ENCODE measurements at places on chromosomes 7 and 10.

DNA sequence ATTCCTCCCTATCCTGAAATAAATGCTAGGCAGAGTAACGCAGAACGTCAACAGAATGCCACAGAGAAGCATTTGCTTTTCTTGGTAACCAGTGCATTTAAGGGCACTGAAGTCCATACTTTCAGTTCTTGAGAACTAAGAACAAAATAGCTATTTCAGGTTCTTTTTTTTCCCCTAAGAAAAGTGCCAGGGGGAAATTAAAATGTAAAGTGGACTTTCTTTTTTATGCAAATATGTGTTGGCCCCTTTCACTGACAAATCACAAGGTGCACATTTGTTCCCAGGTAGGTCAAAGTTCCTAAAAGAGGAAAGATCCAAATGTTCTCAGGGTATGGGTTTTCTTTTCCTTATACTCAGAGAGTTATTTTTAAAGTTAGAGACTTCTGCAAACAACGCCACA is 151.5 kb downstream of the HPSE2 start:
- no peak for DNase-seq

DNA sequence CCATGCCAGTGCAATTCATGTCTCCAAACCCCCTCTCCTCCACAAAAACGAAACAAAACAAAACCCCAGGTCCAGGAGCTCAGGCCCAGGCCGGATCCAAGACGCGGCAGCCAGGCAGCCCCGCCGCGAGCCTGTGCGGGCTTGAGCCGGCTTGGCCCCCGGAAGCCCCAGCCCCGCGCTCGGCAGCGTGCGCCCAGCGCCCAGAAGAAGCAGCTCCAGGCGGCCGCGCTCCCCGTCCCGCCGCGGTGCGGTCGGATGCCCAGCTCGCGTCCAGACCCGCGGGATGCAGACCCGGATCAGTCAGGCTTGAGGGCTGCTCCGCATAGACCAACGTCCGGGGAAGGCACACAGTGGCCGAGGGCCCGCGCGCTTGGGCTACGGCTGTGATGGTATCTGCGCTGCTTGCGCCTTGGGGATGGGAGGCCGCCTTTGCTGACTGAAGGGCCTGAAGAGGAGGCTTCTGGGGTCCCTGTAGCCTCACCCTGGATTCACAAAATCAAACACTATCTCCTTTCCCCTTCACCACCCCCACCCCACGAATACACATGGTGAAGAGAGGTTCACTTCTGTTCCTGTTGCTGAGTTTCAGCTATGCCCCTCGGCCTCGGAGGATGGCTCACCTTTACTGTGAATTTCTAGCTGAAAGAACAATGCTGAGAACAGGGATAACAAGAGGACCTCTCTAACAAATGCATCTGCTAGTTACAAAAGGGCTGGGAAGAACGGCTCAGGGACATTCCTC is 79.9 kb upstream of the EN2 start:
- no peak for DNase-seq

GRCh38 chr10:132111121-132111731 is 45.5 kb downstream of the JAKMIP3 start:
- DNase-seq: no peak

GRCh38 chr7:139232377-139232717 is 1.3 kb downstream of the UBN2 start:
- DNase-seq: peak; percentile 19

- no peak for DNase-seq
Measured at GRCh38 chr10:32000937-32001336, 55.3 kb downstream of the KIF5B start.

- no peak for DNase-seq
Measured at GRCh38 chr10:49039409-49039808, 75.9 kb downstream of the VSTM4 start.

DNA sequence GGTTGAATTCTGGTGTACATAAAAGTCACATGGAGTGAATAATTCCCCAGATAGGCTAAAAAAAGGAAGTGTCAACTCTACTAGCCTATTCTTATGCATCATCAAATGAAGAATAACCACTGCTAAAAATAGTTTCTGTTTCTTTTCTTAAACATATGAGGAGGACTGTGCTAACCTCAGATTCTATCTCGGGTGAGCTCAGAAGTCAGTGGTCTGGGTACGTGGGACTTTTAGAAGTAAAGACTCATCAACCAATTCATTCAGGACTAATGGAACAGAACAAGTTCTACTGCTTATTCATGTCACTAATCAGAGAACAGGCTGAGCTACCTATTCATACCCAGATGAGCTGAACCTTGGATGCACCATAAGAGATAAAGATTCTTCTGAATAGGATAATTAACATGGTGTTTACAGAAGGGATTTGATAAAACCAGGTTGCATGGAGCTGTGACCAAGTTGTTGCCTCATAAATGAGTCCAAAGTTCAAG is 9.5 kb upstream of the ASAH2 start:
- no peak for DNase-seq

GRCh38 chr7:38372290-38372689 is 98.9 kb upstream of the TARP start:
- no peak for DNase-seq

DNA sequence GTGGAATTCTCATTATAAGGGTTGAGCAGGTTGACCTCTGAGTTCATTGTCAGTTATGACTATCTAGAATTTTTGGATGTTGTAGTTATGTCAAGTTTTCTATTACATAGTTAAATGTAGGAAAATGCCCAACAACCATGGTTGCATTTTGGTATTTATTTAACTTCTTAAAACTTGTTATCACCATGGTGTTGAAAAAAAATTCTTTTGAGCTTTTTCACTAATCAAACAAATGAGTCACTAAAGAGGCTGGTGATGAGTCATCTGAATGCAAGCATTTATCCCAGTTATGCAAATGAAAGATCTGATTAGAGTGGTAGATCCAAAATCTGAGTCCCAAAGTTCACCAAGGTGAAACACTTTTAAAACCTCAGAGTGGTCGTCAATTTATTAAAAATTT is 624.7 kb upstream of the IGFBP3 start:
- no peak for DNase-seq

DNA sequence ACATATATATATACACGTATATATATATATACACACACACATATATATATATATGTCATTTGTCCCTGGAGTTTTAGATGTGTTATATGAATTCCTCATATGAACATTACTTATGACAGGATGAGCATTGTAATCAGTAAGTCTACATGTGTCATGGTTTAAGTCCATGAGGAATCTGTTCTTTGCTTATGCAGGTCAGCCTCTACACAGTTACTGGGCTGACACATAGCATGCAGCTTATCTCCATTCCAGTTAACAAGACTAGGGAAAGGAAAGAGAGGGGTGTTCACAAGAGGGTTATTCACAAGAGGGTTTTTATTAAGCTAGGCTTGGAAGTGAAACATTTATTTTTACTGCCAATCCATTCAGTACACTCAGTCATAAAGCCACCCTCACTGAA is 226.7 kb downstream of the SNX13 start:
- DNase-seq: no peak

DNA sequence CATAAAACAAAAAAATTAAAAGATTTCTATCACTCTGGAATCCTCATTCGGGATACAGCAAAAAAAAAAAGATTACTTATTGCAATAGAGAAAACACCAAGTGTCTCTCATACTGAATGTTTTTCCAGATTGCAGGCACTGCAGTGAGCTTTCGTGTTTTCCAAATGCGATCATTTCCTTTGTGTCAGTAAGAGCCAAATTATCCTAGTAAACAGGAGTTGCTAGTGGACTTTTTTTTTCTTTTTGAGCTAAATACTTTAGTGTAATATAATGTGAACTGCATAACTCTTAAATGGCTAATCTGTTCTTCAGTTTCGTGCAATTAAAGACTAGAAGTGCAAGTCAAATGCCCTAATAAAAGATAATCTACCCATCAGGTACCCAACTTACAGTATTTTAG is 44.4 kb upstream of the TOMM7 start:
- DNase-seq: no peak

- no peak for DNase-seq
Measured at GRCh38 chr7:23712368-23713284, 2.6 kb downstream of the STK31 start.

- DNase-seq: no peak
Measured at GRCh38 chr7:67313213-67313612, 316.6 kb downstream of the TYW1 start.

DNA sequence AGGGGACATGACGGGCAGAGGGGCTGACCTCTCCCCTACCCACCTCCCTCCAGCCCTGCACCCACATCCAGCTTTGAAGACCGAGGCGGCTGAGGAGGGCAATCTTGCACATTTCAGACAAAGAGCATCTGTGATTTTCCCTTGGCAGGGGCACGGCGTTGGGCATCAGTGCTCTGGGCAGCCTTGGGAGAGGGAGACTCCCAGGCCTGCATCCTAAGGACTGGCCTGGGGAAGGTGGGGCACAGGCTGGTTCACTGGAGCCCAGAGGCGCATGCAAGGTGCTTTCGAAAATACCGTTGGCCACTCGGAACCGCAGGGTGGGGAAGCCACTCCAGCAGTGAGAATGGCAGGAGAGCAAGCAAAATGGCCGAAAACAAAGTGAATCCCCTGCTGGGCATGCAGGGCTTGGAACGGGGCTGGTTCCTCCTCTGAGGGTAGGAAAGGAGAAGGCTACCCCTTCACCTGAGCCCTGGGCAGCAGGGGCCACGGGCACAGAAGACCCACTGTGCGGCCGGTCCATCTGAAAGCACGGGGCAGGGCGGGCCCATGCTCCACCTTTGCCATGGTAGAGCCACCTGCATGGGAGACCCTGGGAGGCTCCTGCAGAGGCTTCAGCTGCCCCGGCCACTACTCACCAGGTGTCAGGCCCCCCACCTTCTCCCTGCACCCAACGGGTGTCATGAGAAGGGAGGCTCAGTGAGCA is 49.8 kb downstream of the EBF3 start:
- no peak for DNase-seq

DNA sequence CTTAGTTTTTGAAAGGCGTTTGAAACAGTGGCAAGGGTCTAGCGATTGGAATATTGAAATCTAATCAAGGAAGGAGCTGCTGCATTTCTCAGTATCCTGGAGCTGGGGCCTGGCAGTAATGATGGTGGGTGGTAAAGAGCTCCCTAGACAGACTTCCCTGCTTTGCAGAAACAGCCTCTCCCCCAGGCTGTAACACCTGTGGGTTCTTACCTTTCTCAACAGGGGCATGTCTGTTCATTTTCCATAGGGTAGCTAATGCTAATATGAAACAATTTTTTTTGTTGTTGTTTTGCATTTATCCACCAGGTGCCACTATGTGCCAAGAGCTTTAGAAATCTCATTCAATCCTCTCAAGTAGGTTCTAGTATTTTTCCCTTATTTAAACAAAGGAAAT is 345.5 kb downstream of the REEP3 start:
- no peak for DNase-seq

- DNase-seq: no peak
Measured at GRCh38 chr10:58952747-58953466, 223.5 kb upstream of the PHYHIPL start.

DNA sequence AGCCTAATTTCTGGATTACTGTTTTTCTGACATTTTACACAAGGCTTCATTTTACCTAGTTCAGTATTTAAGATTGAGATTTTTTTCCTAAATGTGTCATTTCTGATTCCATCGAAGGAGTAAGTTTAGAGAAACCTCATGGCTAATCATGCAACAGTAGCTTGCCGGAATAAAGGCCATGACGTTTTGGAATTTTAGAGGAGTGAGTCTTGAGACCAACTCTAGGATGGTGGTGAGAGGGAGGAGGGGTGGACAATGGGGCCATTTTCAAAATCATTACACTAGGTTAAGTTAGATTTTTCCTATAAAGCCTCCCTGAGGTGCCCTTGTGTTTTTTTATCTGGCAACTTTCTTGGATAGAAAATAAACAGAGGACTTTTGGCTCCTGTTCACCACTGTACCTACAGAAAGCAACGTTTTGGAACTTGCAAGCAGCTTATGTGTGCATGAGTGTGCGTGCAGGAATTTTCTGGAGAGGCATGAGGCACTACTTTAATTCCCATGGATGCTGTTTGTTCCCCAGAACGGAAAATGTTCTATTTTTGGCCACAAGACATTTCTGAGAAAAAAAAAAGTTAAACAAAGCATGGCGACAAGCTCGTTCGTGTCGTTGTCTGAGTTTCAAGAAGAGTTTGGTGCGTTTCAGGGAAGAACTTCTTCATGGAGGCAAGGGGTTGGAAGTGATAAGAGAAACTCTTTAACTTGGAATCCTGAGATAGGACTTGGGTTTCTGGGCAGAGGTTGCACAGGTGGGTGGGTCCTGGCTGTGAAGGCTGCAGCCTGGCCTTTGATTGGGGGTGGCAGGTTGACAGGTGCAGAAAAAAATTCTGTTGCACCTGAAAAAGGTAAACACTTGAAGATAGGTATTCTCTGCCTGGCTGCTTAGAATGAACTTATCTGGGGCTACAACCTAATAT is 178.1 kb downstream of the PTEN start:
- DNase-seq: no peak

DNA sequence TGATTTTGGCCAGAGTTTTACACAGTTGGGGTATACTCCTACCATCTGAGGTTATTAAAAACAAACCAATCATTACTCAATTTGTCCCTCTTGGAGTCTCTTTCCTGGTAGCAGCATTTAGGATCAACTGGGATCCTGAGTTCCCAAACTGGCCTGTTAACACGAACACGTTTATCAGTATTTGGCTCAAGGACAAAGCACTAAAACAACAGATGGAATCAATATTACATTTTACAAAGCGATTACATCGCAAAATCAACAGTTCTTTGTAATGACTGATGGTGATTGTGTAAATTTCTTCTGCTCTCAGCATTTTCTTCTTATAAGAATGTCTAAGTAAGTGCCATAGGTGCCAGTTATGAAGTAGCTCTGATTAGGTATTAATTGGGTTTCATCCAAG is 582.9 kb upstream of the ANKRD30A start:
- DNase-seq: no peak

DNA sequence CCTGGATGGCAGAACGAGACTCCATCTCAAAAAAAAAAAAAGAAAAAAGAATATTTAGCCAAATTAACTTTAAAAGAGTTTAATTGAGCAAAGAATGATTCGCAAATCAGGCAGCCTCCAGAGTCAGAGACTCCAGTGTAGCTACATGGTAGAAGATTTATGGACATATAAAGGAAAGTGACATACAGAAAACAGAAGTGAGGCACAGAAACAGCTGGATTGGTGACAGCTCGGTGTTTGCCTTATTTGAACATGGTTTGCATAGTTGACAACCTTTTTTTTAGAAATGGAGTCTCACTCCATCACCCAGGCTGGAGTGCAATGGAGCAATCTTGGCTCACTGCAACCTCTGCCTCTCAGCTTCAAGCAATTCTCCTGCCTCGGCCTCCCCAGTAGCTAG is 35.2 kb upstream of the TNS3 start:
- no peak for DNase-seq

DNA sequence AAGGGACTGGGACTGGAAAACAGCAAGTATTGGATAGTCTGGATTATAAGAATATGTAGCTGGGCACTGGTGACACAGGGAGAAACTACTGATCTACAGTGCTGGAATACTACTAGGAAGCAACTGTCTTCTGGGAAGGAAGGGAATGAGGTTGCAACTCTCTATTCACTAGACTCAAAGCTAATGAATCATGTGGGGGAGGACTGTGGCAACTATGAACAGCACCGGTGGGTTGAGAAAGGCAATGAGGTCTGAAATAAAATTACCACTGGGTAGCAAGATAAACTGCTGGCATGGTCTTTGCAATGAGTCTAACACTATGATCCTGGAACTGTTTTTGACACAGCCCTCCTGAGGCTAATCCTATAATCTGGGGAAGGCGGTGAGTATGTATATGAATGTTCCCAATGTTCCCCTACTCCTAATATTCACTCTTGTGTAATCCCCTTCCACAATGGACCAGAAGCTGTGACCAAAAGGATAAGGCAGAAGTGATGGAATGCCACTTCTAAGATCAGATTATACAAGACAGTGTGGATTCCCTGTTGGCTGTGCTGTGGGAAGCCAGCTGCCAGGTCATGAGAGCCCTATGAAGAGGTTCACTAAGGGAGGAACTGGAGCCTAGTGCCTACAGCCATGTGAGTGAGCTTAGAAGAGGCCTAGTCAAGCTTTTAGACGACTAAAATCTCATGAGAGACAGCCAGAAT is 101.3 kb upstream of the DNAJB12 start:
- DNase-seq: no peak
